Retina (tissue), 1 donor: ENCODE measurements at places on chromosomes 6 and 20.

- no peak for DNase-seq
Measured at GRCh38 chr6:50959081-50959641, 140.5 kb downstream of the TFAP2B start.

DNA sequence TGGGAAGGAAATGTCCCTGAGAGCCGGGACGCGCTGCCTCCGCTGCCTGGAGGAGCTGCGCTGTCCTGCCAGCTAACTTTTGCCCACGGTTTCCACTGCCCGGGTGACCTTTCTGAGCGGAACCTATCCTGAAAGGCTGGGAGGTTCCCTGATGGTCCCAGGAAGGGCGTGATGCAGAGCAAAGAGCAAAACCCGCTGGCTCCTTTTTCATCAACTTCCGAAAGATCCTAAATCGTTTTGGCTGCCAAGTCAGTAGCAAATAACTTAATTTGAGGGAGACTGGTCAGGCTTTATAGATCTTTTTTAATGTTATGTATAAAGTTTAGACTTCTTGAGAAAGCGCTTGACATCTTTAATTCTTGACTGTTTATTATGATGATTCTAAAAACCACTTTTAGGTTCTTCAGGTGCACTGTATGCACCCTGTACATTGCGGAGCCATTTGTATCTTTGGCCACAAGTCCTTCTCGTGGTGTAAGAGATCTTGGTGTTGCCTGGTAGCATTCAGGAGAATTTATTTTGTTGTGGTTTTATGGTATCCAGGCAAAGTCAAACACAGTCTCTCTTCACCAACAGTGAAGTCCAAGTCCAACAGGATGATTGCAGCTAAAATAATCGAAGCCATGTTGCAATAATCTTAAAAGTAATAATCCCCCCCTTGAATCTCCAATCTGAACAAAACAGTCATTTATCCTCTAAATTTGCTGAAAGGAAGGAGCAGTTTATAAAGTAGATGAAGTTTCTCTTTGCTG is at the start of gene SYNE1:
Gene SYNE1 (minus strand): TSS at position 67 of the 752 bp plus-strand sequence. CDS start 9,031 bp downstream, outside the sequence.
- DNase-seq, result no peak

DNA sequence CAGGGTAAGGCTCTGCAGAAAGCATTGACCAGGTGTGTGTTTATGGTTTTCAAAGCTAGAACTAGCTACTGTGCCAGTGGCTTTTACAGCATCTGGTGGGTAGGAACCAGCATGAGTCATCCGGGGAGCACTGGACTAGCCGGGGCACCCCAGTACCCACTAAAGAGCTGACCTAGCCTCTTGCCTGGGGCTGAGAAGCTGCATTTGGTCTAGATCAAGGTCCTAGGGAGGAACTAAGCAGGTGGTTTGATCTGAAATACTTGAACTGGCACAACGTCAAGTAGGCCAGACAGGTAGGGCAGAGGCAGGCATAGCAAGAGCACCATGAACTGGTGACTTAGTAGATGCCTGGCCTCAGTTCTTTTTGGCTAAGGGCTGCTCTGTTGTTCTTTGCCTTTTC is 109.8 kb upstream of the PTPRK start:
- no peak for DNase-seq

DNA sequence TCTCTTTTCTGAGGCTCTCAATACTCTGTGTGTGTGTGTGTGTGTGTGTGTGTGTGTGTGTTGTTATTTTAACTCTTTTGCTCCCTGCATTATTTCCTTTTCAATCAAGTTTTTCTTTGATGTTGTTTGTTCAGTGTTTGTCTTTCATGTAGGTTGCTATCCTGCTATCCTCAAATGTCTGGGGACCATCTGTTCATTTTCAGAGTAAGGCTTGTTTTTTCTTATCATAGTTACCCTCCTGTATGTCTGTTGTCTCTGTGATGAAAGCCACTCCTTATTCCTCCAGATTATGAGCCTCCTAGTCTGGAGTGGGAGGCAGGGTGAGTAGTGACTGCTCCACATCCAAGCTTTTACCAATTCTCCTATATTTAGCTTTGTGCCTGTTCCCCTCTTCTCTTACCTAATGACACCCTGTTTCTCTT is 9.2 kb downstream of the ENPP3 start:
- no peak for DNase-seq

GRCh38 chr6:117034547-117034946 is 157.5 kb downstream of the RFX6 start:
- DNase-seq, result no peak

GRCh38 chr20:30606990-30607389 is 650.5 kb upstream of the DEFB115 start:
- no peak for DNase-seq

- DNase-seq, result no peak
Measured at GRCh38 chr6:85470023-85470410, 20.1 kb downstream of the NT5E start.

DNA sequence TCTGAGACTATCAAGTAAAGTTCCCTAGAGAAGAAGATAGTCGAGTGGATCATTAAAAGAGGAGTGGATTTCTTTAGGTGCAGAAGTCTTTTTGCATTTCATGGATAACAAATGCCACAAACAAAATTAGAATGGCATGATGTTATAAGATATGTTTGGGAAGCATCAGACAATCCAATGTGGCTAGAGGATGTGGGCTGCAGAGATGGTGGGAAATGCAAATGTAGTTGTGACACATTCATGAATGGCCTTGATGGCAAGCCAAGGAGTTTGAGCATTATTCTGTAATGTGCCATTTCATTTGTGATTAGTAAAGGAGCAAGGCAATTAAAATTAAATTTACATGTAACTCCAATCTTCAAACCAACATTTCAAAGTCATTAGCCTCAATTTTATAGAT is 211.9 kb downstream of the CENPW start:
- DNase-seq, result no peak

GRCh38 chr6:83952830-83953229 is 80.7 kb upstream of the MRAP2 start:
- no peak for DNase-seq

GRCh38 chr6:27049863-27050781 is 197.4 kb upstream of the PRSS16 start:
- DNase-seq, result peak; percentile 13

GRCh38 chr20:45780159-45780558 is 11.5 kb downstream of the WFDC3 start:
- DNase-seq, result no peak

- DNase-seq, result no peak
Measured at GRCh38 chr20:63022501-63022900, 15.7 kb upstream of the BHLHE23 start.

DNA sequence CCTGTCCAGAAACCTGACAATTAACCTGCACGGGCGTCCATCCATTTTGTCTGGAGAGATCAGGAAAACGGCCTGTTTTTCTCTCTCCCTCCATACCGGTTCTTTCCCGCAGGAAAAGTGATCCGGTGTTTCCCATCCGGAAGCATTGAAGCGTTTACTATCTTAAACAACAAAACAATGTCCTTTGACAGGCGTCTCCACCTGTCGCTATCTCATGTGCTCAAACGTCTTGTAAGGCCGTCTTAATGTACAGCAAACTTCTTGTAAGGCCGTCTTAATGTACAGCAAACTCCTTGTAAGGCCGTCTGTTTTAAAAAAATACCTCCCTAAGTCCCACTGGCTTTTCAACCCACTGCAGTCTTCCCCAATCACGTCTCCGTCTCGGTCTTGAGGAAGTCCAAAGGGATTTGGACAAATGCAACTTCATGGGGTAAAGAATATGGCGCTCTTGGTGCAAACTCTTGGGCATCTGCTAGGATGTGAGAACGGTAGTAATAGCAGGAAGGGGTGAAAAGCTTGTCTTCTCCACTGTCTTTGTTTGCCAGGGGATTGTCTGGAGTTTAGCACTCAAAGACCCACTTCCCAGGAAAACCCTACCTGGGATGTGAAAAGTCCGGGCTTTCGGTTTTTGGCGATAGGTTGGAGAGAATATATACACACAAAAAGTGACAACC is 29.9 kb upstream of the TRIM27 start:
- DNase-seq, result peak; percentile 65

- peak; percentile 12 for DNase-seq
Measured at GRCh38 chr6:22071270-22072041, 225.4 kb downstream of the PRL start.

GRCh38 chr6:39821742-39822532 is 29.8 kb downstream of the DAAM2 start:
- DNase-seq, result no peak

DNA sequence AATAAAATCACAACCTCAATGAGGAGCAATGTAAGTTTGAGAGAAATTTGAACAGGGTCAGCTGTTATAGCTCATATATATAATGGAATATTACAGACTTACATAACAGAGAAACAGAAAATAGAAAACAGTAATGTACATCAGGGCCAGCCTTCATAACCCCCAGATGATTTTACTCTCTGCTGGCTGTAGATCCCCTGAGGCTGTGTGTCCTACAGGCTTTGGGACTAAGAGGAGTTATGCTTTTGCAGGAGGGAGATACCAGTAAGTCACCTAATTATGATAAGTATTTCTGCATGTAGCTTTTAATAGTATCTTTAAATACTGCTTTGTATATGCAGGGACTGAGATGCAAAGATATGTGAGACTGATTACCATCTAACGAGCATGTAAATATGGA is 105.8 kb upstream of the ASCC3 start:
- no peak for DNase-seq

GRCh38 chr6:70163795-70164194 is 139.1 kb downstream of the COL9A1 start:
- no peak for DNase-seq

GRCh38 chr6:44618371-44618770 is 230.9 kb downstream of the CDC5L start:
- DNase-seq, result no peak

- DNase-seq, result no peak
Measured at GRCh38 chr6:163327921-163328320, 86.6 kb upstream of the QKI start.

GRCh38 chr6:127550403-127550802 is 26.6 kb upstream of the C6orf58 start:
- DNase-seq, result no peak

DNA sequence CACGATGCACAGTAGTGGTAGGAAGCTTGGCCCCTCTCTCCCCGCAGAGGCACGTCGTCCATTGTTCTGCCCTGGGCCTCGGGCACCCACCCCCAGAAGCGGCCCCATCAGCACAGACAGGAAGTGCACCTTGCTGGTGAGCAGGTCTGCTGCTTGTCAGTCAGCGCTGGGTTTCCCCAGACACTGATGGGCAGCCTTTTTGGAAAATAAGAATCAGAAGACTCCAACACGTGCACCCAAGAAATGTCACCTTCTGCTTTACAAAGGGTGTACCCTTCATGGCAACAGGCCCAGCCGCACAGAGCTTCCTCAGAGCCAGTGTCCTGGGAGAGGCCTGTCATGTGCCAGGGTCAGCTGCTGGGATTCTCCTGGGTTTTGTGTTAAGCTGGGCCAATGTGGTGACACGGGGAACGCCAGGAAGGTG is 34.7 kb upstream of the IRF4 start:
- no peak for DNase-seq

DNA sequence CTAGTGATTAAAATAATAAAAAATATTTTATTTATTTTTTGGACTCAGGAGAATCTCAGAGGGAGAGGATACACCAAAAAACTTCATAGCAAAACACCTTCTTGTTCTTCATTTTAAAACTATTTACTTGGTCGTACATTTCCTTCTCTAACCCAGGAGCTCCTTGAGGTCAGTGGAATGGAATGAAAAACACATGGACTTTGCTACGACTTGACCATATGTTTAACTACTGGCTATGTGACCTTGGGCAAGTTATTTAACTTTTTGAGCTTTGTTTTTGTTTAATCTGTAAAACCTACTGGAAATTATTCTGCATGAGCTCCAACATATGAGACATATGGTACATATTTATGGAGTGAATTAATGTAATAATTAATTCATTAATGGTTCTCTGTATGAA is 1005.5 kb upstream of the CITED2 start:
- no peak for DNase-seq

DNA sequence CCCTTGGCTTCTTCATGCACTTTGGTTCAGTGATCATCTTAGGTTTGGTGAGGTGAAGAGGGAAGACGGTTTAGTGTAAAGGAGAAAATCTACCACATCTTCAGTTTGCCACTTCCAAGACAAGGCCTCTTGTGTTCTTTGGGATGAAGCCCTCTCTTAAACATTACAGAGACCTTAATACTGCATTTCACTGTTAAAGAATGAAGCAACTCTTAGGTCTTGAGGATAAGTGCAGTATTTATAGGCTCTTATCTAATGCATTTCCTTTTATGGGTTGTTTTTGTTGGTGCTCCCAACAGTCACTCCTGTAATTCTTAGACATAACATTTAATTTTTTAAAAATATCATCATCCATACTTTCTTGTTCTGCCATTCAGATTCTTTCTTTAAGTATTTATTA is 139.9 kb upstream of the LAMP5 start:
- DNase-seq, result no peak

DNA sequence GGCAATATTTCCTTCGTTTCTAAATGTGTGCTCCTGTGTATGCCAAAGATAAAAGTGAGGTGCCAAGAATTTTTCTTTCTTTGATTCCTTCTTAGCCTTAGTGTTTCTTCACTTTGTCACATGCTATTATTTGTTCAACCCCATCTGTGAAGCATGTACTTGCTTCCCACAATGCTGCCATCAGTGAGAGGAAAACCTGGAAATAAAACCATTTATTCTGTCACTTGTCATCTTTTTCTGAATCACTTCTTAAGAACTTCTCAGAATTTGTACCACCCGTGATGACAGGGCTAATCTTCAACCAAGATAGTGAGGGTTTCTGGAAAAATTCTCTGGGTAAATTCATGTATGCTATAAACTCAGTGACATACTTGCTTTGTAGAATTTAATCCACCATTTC is 450.1 kb downstream of the COL12A1 start:
- DNase-seq, result no peak

- no peak for DNase-seq
Measured at GRCh38 chr6:33502486-33502885, 48.1 kb downstream of the ZBTB9 start.

GRCh38 chr6:154773610-154774089 is 40.4 kb downstream of the SCAF8 start:
- DNase-seq, result no peak

DNA sequence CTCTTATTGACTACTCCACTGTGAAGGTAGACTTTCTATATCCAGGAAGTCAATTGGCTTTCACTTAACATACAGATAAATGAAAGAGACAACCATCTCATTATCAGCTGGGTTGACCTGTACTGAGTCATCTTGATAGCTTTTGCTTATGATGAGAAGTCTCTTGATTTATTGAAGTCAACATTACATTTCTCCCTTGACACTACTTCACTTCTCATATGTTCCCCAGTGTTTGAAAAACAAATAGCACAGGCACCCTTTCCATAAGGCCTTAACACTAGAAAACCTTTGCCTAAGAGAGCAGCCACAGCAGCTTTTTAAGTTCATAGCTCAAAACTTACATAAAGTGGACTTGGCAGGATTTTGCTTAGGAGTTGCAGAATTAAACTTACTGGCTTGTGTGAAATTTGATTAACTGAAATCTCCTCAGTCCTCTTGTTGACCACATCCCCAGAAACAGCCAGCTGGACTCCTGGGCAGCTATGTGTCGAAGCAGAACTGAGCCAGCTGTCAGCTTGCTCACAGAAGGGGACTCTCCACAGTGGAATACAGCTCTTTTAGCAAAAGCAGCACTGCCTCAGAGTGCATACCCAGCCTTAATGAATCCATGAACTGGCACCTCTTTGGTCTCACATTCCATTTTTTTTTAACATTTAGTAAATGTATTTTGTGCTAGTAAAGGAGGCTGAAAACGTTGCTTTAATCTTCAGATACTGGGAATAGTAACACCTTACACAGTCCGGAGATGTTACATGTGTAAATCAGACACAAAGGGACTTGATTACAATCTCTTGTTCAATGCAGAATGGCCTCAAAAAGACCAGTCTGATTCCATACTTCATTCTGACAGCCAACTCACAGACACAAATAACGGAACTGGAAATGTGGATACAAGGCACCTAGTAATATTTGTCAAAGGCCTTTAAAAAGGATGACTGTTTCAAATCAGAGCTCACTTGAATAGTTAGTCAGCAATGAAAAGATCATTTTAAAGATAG is 1532.7 kb downstream of the HACE1 start:
- DNase-seq, result peak; percentile 74
